ENCODE measurements at places on chromosomes 12 and 14.

GRCh38 chr12:129160282-129160681, 307.0 kb downstream of the GLT1D1 start:
- no peak for DNase-seq

- DNase-seq = peak; percentile 45
These were observed 25.8 kb downstream of the SLC39A9 start for GRCh38 chr14:69424149-69424923.

DNA sequence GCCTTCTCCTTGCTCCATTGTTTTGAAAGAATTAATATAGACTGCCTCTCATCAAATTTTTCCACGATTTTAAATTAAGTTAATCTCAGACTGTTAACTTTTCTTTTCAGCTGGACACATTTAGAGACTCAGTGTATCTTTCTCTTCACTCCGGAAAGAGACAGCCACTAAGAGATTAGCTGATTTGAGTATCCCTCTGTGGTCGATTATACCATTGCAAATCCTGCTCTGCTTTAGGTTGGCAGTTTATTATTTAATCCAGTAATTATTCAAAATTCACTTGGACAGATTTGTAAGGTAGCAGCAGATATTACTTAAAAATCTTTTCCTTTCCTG, 588 bp upstream of the TWF1 start:
- peak; percentile 15 for DNase-seq

DNA sequence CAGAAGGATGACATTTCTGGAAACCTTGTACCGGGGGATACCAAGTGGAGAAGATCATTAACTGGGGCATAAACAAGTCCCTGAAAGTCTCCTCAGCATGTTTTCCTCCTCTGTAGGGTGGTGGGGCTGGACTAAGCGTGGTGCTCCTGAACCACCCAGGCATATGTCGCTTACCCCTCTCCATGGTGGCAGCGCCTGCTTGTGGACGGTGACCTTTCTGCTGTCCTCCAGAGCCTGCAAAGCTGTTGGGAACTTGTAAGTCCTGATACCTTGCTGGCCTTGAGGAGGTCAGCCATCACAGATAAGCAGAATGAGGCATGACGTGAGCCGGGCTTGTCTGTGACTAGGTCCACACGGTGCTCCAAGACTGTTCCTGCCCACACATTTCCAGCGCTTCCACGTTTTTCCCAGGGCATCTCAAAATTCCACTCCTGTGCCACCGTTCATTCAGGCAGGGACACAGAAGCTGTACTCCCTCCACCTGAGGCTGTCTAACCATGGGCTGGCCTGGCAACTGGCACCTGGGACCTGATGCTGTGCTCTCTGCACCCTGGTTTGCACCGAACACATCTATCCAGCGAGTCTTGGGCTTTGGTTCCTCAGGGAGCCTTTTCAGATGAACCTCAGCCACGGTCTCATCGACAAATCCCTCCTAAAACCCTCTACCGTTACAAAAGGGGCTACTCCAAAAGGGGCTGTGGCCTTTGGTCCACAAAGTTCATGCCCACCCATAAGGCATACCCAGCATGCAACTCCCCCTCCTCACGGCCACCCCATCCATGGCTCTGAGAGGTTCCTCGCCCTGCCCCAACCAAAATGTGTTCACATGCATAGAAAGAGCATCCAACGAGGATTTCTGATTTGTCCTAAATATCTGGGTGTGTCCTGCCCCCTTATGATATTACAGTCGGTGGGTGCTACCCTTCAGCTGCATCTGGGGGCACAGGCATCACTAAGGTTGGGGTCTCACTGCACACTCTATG, 199.6 kb upstream of the DIO3 start:
- no peak for DNase-seq

DNA sequence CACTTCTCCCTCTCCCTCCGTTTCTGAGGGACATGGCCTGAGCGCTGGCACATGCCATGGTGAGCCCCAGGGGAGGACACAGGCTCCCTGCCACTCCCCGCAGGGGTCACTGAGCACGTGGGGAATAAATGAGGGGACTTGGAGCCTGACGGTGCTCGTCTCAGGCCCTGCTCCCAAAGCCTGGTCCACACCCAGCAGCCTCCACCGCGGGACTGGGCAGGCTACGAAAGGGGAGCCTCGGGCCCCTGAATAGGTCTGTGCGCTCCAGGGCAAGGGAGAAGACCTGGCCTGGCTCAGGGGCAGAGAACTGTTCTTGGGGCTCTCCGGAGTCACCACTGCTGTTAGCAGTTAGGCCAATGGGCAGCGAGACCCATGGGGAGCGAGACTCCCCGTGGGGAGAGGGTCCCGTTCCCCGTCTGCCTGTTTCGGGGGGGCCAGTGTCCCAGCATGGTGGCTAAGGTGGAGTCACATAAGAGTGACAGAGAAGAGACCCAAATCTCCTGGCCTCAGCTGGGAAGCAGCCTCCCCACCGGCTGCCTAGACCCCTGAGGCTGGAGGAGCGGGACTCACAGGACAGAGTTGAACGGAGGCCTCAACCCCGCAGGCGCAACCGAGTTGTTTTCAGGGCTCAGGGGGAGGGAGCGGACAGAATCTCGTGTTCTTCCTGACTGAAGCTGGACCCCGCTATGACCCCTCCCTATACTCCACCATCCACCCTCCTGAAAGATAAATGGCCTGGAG, 329.8 kb upstream of the SFSWAP start:
- no peak for DNase-seq

GRCh38 chr12:132023658-132024057, 73.9 kb downstream of the EP400 start:
- DNase-seq = no peak

DNA sequence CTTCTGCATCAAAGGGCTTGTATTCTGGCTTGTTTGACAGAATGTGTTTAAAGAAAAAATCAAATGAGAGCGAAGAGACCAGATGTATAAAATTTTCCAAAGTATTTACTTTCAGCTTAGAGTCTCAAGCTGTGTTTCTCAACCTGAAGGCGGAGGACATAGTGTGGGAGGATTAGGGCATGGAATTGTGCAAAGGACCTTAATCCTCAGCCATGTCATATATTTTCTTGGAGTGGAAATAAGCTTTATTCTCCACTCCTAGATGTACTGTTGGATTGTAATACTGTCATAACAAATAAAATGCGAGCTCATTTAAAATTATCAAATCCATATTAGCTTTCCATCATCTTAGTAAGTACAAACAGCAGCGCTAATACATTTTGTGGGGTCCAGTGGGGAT, 154.0 kb downstream of the PAH start:
- DNase-seq = no peak

GRCh38 chr12:69095765-69096477, 143.4 kb upstream of the CPSF6 start:
- DNase-seq = no peak

- DNase-seq = no peak
These were observed 1.2 kb upstream of the NOP2 start for GRCh38 chr12:6569312-6569711.

- DNase-seq = no peak
These were observed 14.3 kb upstream of the IFI27L2 start for GRCh38 chr14:94143711-94144110.

- DNase-seq = no peak
These were observed 7.3 kb downstream of the GNG2 start for GRCh38 chr14:51867741-51868140.

DNA sequence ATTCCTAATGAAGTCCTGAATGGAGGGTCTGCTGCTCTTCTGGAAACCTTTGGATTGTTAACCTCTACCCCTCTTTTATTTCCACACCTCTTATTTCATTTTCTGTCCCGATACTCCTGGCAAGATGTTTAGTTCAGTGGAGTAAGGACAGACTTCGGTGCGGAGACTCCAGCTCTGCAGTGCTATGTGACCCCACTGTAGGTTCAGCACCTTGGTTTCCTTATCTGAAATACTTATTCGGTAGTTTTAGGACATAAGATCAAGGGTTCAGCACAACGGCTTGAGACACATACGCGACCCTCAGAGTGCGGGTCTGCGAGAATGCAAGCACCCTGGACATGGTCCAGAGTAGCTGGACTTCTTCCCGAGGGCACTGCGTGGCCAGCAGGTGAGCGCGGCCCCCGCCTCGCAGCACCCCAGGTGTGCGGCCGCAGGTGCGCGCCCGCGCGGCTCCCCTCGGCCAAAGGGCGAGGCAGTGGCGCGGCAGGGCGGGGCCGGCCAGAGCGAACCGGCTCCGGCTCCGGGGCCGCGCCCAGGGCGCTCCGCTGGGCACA, 465 bp upstream of the FGD4 start:
- DNase-seq = peak; percentile 14

DNA sequence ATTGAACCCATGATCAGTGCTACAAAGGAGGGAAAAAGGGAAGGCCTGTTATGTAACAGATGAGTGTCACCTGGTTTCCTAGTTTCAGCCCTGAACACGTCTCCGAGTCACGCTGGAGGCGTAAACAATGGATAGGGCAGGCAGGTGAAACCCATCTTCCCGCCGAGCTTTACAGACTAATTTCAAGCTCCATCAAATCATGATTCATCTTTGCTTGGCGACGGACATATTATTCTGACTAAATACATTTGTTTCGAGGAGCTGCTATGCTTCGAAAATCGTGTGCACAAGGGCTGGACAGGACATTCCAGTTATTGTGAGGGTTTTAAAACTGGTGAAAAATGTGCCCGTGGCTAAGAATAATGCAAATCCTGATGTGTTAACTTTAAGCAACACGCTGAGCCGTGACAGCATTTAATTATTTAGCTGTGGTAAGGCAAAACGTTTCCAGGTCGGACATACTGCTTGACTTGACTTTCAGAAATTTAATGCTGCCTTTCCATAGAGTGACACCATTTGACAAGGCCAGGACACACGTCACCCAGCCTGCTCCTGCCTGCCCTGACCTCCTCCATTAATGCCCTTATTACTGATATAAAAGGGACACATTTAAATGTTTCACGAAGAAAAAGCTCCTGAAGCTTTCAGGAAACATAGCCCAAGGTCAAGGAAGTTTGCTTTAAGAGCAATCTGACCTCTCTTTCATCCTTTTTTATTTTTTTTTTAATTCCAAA, 1203.5 kb upstream of the TMEM132C start:
- DNase-seq = no peak

- no peak for DNase-seq
These were observed 2.7 kb upstream of the RPS6KA5 start for GRCh38 chr14:91063119-91063518.

GRCh38 chr14:89621009-89621421, 204.0 kb upstream of the FOXN3 start:
- no peak for DNase-seq
